Fibroblast of upper back skin (primary cell): ENCODE measurements at places on chromosomes 1 and 21.

DNA sequence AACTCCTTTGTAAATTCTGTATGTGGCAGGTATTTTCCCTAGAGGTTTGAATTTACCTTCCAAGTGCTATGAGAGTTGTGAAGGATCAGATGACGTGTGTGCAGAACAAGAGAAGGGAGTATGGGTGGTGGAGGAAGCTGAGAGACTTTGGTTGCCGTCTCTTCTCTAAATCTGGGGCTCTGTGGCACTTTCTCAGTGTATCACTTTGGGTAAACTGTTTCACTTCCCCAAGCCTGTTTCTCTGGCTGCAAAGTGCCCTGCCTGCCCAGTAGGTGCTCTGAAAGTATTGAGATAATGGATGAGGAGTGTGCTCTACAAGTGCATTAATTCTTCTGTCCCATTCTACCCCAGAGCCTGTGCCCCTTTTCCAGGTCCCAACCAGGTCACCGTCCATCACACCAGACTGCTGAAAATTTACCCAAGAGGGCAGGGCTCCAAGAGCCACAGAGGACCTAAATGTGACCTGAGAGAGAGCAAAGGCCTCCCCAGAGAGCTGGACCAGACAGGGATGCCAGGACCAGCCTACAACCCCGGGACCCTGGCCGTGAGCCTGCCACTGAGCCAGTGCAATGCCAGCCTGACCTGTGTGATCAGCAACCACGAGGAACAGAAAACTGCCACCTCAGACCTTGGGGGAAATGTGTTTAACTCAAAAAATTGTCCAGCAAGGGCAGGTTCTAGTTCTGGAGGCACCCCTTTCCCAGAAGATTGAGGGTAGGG, 131.6 kb upstream of the ETV3 start:
- DNase-seq: no peak

DNA sequence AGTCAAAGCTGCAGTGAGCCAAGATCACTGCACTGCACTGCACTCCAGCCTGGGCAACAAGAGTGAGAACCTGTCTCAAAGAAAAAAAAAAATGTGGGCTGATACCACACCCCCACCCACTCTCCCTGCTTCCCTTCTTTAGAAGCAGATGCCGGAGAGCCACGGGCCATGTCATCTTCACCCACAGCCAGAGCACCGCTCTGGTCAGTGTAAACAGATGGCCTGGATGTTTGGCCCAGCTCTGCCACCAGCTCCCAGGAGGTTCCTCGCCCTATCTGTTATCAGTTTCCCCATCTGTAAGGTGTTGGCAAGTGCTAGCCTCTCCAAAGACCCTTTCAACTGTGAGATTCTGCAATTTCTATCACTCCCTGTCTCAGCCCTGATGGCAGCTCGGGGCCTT, 11.9 kb upstream of the ADGRB2 start:
- DNase-seq: no peak

GRCh38 chr1:16352842-16353535, 709 bp upstream of the FBXO42 start:
- DNase-seq: no peak

DNA sequence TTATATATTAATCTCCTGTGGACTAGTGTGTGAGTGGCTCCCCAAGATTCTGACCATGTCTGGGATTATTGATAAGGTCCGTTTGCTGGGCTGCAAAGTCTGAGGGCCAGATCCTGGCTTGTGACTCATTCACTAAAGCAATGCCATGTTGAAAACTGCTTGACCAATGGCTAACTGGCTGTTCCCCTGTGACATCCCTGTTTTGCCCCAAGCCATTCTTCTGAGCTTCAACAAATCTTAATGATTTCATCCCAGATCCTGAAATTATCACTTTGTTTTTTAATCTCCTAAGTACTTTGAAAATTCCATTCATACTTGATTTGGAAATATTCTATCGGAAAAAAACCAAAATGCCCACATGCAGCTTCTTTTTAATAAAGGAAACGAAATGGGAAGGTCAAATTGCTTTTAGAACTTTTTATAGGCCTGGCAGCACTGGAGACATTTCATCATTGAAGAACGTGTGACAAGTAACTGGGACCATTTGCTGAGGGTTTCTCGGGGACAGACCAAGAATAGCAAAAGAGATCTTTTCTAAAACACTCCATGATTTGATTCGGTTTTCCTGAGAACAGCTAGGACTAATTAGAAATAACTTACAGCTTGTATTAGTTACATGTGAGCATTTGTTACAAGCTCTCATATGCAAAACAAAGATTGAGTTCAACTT, 121.3 kb downstream of the TGFB2 start:
- no peak for DNase-seq

GRCh38 chr1:71640116-71640515, 559.3 kb upstream of the ZRANB2 start:
- DNase-seq: no peak
